ENCODE measurements at places on chromosomes 1 and 21.
A peak's percentile ranks its signal among the peaks of the same experiment; 100 is the strongest.

DNA sequence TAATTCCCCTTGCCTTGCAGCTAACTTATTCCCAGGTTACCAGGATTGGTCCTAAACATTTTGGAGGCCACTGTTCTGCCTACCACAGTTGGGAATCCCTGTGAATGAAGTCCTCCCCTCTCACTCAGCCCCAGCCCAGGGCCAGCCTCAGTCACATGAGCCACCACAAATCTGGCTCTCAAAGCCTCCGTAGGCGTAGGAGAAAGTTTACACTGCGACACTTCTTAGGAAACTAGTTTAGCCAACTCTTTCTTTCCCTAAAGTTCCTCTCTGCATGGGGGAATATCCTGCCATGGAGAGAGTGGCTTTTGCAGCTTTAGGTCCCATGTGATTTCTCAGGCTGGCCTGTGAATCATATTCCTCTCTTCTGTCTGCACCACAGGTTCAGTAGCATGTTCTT lies 45.7 kb upstream of the ETV3 start:
- no peak for DNase-seq

GRCh38 chr1:44424747-44425146 lies 19.7 kb downstream of the RNF220 start:
- no peak for DNase-seq

DNA sequence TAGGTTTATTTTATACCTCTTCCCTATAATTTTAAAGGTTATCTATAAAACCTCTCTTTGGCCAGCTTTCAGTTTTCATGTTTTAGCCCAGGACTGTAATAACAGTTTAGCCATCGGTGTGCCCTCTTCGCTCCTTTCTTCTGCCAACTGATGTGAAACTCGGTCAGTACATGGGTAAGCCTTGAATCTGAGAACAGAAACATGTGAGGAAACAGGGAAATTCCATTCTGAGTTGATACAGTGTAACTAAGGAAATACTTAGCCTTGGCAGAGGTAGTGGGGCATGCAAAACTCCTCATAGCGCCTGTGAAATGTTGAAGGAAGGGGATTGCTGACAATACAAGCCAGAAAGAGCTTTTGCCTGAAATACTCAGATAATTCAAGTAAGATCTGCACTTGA lies 465.2 kb downstream of the NCAM2 start:
- DNase-seq = no peak

DNA sequence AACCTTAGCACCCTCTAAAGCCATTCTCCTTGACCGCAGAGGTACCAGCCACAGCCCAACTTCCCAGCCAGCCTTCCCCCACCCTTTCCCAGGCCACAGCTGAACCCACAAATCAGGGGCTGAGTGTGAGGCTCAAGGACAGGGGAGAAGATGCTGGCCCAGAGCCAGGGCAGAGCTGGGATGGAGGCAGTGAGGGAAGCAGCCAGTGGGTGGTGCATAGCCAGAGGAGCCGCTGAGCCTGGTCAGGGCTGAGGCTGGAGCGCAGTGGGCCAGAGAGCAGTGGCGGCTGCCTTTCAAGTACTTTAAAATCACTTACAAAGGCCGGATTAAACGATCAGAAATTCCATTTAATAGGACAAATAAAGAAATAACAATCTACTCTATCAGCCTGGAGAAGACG lies 36.3 kb downstream of the DMAP1 start:
- DNase-seq = no peak

- peak; percentile 92 for DNase-seq
These were observed at the start of gene RIT1 for GRCh38 chr1:155911156-155912055. RIT1 (minus strand) TSS chr1:155911349; CDS start chr1:155910761, 588 bp downstream.

GRCh38 chr21:18877917-18878316 lies 474.3 kb upstream of the TMPRSS15 start:
- no peak for DNase-seq

- DNase-seq = no peak
These were observed 3.6 kb downstream of the ECM1 start for GRCh38 chr1:150511551-150511950.

DNA sequence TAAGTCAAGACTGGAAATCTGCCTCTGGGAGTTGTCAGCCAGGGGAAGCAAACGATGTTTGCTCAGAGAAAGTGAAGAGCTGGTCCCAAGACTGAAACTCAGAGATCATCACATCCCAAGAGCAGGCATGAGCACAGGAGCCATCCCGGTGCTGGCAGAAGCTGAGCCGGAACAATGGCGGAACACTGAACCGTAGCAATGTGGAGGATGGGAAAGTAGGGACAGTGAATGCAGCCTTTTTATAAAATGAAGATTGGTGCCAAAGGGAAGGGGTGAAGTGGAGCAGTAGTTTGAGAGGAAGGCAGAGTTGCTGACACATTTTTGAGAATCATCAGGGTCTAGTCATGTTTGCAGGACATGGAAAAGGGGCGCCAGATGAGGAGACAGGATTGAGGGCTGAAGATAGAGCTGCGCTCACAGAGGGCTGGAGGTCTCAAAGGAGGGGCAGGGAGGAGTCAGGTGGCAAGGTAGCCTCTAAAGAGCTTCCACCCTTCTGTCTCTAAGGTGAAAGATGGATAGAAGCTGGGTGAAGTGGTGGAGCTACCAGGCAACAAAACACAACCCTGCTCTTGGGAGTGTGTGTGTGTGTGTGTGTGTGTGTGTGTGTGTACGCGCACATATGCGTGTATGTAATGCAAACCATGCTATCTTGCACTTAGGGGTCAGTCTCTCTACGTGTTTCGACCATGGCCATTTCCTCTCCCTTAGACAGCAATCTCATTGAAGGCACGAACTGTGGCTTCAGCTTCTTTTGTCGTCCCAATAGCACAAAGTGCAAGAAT lies 94.3 kb upstream of the IRF2BP2 start:
- DNase-seq = no peak

DNA sequence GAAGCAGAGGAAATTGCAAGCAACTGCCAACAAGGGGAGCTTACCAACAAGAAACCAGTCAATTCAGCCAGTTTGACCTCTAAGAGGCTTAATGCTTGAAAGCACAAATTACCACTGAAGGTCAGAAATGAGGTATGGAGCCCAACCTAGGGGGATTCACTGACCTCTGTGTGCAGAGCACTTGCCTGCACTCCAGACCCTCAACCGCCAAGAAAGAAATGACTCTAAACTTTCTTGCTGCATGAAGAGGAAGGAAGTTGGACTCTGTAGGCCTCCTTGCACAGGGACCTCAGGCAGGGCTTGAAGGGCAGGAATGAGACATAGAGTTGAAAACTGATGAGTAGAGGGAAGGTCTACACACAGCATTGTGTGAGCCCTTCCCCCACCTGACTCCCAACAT lies 10.0 kb downstream of the ARMH1 start:
- DNase-seq = no peak

- DNase-seq = no peak
These were observed 44.3 kb upstream of the EPS8L3 start for GRCh38 chr1:109807822-109808680.

- DNase-seq = no peak
These were observed 28.0 kb downstream of the ARHGAP29 start for GRCh38 chr1:94209425-94209824.

- no peak for DNase-seq
These were observed 406.3 kb upstream of the CHRM3 start for GRCh38 chr1:238980053-238980452.

DNA sequence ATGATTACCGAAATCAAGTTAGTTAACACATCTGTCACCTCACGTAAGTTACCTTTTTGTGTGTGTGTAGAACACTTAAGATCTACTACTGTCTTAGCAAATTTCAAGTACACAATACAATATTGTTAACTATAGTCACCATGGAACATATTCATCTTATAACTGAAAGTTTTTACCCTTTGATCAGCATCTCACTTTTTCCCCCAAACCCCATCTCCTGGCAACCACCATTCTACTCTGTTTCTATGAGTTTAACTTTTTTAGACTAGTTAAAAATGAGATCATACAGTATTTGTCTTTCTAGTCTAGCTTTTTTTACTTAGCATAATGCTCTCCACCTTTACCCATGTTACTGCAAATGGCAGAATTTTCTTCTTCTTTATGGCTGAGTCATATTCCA lies 124.7 kb downstream of the RABGAP1L start:
- DNase-seq = peak; percentile 10

DNA sequence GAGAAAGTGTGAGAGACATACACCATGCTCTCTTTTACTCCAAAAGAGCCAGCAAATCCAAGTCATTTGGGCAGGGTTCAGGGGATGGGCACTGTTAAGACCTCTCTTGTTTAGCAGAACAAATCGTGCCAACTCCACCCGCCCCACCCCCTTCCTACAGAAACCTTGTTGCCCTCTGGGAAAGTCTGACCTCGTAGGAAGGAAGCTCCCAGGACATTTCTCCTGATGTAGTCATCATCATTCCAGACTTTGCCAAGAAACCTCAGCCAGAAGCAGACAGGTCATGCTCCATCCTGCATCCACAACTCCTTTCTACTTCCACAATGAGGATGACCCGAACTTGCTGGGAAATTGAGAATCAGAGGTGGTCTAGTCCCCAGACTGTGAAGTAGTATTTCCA lies 57.7 kb downstream of the UBE2T start:
- DNase-seq = no peak

GRCh38 chr1:53585129-53585528 lies 125.9 kb downstream of the DMRTB1 start:
- DNase-seq = peak; percentile 79

GRCh38 chr1:51908499-51908898 lies 30.0 kb upstream of the NRDC start:
- DNase-seq = no peak

- DNase-seq = peak; percentile 36
These were observed 150.7 kb downstream of the BACH1 start for GRCh38 chr21:29449306-29449950.

DNA sequence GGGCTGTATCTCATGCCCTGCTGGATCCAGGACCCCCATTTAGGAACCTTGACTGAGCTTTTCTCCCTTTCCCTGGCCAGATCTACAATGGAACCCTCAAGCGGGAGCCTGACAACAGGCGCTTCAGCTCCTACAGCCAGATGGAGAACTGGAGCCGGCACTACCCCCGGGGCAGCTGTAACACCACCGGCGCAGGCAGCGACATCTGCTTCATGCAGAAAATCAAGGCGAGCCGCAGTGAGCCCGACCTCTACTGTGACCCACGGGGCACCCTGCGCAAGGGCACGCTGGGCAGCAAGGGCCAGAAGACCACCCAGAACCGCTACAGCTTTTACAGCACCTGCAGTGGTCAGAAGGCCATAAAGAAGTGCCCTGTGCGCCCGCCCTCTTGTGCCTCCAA lies 29.8 kb downstream of the PKP1 start:
- no peak for DNase-seq

DNA sequence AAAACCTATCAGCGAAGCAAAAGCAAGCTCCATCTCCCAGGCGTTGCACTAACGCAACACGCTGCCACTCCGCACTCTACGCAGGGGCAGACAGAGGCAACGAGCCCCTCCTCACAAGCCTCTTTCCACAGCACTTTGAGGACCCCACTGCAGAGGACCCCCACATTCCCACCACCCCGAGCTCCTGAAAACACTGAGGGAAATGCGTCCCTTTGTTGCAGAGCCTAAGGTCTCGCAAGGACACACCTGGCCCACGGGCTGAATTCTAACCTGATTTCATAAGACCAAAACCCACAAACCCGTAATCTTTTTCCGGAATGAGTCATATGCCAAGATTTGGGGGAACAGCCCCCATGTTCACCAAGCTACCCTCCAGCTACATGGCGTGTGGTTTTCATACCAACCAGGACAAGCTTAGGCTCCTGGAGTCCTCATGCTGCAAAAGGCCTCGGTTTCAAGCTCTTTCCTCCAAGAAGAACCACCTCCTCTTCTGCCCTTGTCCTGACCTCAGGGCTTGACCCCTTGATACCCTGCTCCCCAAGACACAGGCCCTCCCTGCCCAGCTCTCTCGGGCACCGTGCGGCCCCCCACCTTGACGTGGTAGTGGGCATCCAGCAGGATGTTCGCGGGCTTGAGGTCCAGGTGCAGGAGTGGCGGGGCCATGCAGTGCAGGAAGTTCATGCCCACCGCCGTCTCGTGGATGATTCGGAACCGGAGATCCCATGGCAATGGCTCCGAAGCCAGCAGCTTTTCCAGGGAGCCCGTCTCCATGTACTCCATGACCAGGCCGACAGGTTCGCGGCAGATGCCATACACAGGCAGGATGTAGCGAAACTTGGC lies 10.7 kb downstream of the RIPK4 start:
- no peak for DNase-seq

GRCh38 chr1:241423541-241424479 lies 66.8 kb upstream of the RGS7 start:
- DNase-seq = peak; percentile 38

GRCh38 chr1:167420510-167420909 lies 97.8 kb downstream of the CD247 start:
- DNase-seq = no peak

DNA sequence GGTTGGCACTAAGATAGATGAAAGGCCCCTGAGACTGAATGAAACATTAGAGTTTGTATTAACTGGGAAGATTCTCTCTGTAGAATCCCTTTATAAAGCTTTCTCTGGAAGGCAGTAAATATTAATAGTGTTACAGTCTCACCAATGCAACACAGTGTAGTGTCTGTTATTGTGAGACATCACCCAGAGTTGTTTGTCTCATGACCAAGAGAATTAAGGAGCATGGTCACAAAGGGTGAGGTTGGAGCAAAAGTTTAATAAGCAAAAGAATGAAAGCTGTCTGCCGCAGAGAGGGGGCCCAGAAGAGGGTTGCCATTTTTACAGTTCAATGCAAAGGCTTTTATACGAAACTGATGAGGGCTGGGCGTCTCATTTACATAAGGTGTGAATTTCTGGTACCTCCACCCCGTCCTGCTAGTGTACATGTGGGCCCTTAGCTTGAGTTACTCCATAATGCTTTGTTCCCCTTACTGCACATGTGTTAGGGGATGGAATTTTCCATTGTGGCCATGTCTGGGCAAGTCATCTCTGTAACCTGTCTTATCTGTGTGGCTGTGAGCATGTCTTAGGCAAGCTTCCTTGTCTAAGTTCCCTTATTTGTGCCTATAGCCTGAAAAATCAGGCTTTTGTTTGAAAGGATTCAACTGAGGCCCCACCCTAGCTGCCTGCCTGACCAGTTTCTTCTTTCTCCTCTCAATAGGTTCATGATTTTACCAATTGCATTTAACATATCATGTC lies 184.1 kb downstream of the RASAL2 start:
- DNase-seq = no peak
